ENCODE measurements at places on chromosomes 13 and 19.

- no peak for DNase-seq
These were observed 5.3 kb downstream of the ZNF557 start for GRCh38 chr19:7074705-7075282.

- DNase-seq, result peak; percentile 44
These were observed 14.6 kb downstream of the CBARP start for GRCh38 chr19:1223018-1223855.

GRCh38 chr13:53901593-53901992 lies 873.0 kb downstream of the OLFM4 start:
- no peak for DNase-seq

- DNase-seq, result peak; percentile 74
These were observed 26.2 kb downstream of the ZNF160 start for GRCh38 chr19:53076984-53077383.

DNA sequence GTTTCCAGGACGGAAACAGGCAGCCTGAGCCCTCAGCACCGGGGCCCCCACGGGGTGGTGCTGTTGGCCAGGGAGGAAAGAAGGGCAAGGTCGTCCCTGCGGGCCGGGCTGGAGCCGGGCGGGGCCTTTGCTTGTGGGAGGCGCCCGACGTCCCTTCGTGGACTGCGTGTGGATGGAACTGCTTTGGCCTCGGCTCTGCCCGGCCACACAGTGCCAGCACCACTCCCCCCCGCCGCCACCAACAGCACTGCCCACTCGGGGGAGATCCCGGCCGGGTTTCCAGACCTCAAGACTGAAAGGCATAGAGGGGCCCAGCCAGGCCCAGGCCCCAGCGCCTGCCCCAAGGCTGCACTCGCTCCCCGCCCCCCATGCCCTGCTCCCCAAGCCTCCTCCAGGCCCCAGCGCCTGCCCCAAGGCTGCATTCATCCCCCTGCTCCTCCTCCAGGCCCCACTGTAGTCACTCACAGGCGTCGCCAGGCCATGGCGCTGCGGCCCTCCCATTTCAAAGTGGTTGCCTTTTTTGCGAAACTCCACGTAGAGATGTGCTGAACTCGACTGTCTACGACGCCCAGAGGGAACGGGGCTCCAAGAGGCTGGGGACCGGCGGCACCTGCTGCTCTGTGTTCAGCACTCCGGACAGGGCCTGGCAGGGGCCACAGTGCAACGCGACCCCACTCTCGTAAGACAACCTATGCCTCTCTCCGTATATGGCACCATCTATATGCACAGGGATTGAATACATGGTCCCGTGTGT lies 22.5 kb downstream of the C13orf46 start:
- DNase-seq, result peak; percentile 73

GRCh38 chr13:80400164-80400864 lies 59.4 kb upstream of the SPRY2 start:
- no peak for DNase-seq

- DNase-seq, result no peak
These were observed 10.0 kb downstream of the MTIF3 start for GRCh38 chr13:27440408-27440807.
